CD4-positive, alpha-beta memory T cell (primary cell): ENCODE measurements at places on chromosomes 11 and 22. TPM values are rescaled to one million over a fixed set of nuclear protein-coding genes. Genes with fewer than 3 reads are reported as not detected.
A peak's percentile ranks its signal among the peaks of the same experiment; 100 is the strongest.

GRCh38 chr22:23414727-23415489 is 165.2 kb downstream of the IGLL1 start:
- H3K27ac ChIP-seq = no peak overlapping the region
- no peaks in the 10 kb centered on the region for H3K4me1 ChIP-seq
- H3K4me3 ChIP-seq = no peak overlapping the region
- H3K36me3 ChIP-seq = no peaks in the 10 kb centered on the region
- DNase-seq = no peak

DNA sequence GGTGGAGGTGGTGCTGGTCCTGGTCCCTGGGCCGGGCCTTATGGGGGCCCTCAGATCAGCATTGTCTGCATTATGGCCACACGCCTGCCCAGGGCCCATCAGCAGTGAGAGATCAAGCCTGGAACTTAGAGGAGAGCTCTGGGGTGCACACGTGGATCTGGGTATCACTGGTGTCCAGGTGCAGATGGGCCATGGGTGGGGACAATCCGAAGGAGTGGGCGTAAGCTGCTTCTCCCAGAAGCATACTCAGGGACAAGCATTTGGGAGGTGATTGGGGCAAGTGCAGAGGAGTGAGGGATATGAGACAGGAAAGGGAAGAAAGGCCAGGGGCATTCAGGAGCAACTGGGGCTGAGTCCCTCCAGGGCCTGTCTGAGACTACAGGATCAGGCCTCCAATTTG is 84.3 kb downstream of the CSNK2A3 start:
- no peak for DNase-seq
- H3K27ac ChIP-seq = no peak overlapping the region
- no peaks in the 10 kb centered on the region for H3K36me3 ChIP-seq
- no peaks in the 10 kb centered on the region for H3K4me1 ChIP-seq
- no peaks in the 10 kb centered on the region for H3K27me3 ChIP-seq

DNA sequence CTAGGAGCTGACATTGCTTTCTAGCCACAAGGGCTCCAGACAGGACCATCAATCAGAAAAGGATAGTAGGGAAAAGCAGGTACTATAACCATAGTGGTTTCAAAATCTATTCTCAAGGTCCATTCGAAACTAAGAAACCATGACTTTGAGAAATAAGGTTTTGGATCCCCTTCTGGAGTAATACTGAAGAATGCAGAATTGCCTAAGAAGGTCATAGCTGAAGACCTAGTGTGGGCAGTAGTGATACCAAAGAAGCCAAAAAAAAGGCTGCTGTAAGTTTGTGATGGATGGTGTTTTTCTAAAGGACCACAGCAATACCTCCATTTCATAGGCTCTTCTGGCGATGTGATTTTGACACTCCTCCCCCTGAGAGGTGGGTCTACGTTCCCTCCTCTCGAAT is 163.1 kb downstream of the MAML2 start:
- H3K27ac ChIP-seq = no peak overlapping the region
- H3K36me3 ChIP-seq = peaks cover 6% of the 10 kb centered on the region
- no peak overlapping the region for H3K4me3 ChIP-seq
- H3K4me1 ChIP-seq = peaks cover 11% of the 10 kb centered on the region
- DNase-seq = no peak

- H3K27me3 ChIP-seq = no peaks in the 10 kb centered on the region
- DNase-seq = no peak
- no peak overlapping the region for H3K4me3 ChIP-seq
- H3K27ac ChIP-seq = no peak overlapping the region
Observed at GRCh38 chr11:63488789-63489188, 2.2 kb downstream of the PLAAT5 start.

GRCh38 chr11:90204832-90205646 is 17.8 kb downstream of the CHORDC1 start:
- peaks cover 30% of the 10 kb centered on the region for H3K36me3 ChIP-seq
- peak; percentile 47 for DNase-seq
- no peak overlapping the region for H3K27ac ChIP-seq
- peaks cover 11% of the 10 kb centered on the region for H3K4me1 ChIP-seq
- no peak overlapping the region for H3K4me3 ChIP-seq
- H3K27me3 ChIP-seq = no peaks in the 10 kb centered on the region

DNA sequence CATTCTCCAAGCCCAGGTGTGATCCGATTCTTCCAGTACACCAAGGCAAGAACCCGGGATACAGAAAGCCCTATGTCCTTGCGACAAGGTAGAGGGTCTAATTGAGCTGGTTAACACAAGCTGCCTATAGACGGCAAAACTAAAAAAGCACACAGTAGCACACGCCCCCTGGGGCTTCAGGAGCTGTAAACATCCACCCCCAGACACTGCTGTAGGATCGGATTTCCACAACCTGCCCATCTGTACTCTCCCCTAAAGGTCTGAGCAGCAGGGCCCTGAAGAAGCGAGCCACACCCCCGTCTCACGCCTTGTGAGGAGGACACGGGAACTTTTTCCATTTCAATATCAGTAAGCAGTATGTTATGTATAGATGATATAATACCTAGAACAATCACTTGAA is 624.7 kb downstream of the BUD13 start:
- no peak overlapping the region for H3K27ac ChIP-seq
- no peaks in the 10 kb centered on the region for H3K27me3 ChIP-seq
- H3K4me1 ChIP-seq = no peaks in the 10 kb centered on the region
- DNase-seq = no peak
- H3K36me3 ChIP-seq = no peaks in the 10 kb centered on the region

DNA sequence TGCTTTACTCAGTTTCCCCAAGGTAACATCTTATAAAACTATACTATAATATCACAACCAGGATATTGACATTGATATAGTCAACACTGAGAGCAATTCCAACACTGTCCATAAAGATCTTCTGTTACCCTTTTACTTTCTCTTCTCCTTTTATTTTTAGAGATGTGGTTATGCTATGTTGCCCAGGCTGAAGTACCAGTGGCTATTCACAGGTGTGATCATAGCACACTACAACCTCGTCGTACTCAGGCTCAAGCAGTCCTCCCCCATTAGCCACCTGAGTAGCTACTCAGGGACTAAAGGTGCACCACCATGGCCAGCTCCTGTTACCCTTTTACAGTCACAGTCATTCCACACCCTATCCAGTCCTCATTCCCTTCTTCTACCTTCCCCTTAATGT is 119.7 kb downstream of the CWF19L2 start:
- no peak overlapping the region for H3K27ac ChIP-seq
- no peaks in the 10 kb centered on the region for H3K36me3 ChIP-seq
- H3K4me3 ChIP-seq = no peak overlapping the region
- no peaks in the 10 kb centered on the region for H3K4me1 ChIP-seq
- no peaks in the 10 kb centered on the region for H3K27me3 ChIP-seq

- DNase-seq = peak; percentile 86
- no peak overlapping the region for H3K4me3 ChIP-seq
- peaks cover 17% of the 10 kb centered on the region for H3K4me1 ChIP-seq
- no peak overlapping the region for H3K27ac ChIP-seq
Observed at GRCh38 chr11:57644748-57645688, 4.7 kb downstream of the YPEL4 start.

GRCh38 chr22:50138041-50138440 is 32.5 kb upstream of the PANX2 start:
- H3K4me1 ChIP-seq = no peaks in the 10 kb centered on the region
- no peaks in the 10 kb centered on the region for H3K27me3 ChIP-seq
- DNase-seq = no peak
- no peak overlapping the region for H3K4me3 ChIP-seq
- no peaks in the 10 kb centered on the region for H3K36me3 ChIP-seq

- peaks cover 28% of the 10 kb centered on the region for H3K4me1 ChIP-seq
- no peaks in the 10 kb centered on the region for H3K36me3 ChIP-seq
- DNase-seq = no peak
- no peak overlapping the region for H3K4me3 ChIP-seq
Observed at GRCh38 chr22:41916745-41917358, 2.0 kb upstream of the SHISA8 start.

DNA sequence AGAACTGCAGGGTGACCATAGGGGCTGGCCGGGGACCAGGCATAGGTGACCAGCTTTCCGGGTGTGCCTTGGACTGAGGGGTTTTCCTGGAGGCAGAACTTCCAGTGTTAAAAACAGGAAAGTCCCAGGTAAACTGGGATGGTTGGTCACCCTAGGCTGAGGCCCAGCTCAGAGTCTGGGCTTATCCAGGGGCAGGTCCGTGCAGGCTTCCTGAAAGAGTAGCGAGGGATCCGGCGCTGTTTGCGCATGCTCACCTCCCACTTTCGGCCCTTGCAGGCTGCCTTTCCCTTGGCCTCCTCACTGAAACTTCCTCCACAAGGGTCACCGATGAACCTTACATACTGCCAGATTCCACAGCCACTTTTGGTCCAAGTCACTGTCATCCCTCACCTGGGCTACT is 119.8 kb upstream of the PLET1 start:
- no peak overlapping the region for H3K4me3 ChIP-seq
- H3K27ac ChIP-seq = no peak overlapping the region
- H3K36me3 ChIP-seq = no peaks in the 10 kb centered on the region
- H3K4me1 ChIP-seq = no peaks in the 10 kb centered on the region
- H3K27me3 ChIP-seq = no peaks in the 10 kb centered on the region

DNA sequence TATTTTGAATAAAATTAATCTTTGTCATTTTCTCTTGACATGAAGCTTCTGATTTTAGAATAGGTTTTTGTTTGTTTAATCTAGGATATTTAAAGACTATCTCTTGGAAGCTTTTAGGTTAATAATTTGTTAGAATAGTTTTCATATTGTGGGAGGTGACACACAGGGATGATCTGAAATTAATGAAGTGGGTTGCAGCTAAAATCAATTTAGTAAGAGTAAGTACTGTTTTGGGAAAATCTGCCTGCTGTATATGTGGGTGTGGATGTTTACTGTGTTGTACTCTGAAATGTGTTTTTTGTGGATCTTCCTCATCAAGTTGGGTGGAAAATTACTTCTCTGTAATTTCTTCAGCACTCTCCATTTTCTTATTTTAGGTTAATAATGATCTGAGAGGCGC is 67.3 kb downstream of the BID start:
- H3K4me1 ChIP-seq = peaks cover 11% of the 10 kb centered on the region
- no peak overlapping the region for H3K4me3 ChIP-seq
- no peaks in the 10 kb centered on the region for H3K36me3 ChIP-seq
- no peak overlapping the region for H3K27ac ChIP-seq

- no peak for DNase-seq
- H3K27me3 ChIP-seq = no peaks in the 10 kb centered on the region
- no peaks in the 10 kb centered on the region for H3K36me3 ChIP-seq
Observed at GRCh38 chr11:17547051-17547577, at the start of gene OTOG. TSS of gene OTOG (plus strand) at chr11:17547259. CDS start at chr11:17547373, 114 bp downstream.

- no peak overlapping the region for H3K27ac ChIP-seq
- H3K4me1 ChIP-seq = peaks cover 7% of the 10 kb centered on the region
- H3K27me3 ChIP-seq = no peaks in the 10 kb centered on the region
- no peak overlapping the region for H3K4me3 ChIP-seq
- H3K36me3 ChIP-seq = no peaks in the 10 kb centered on the region
Observed at GRCh38 chr11:67731583-67731982, 57.2 kb upstream of the ALDH3B2 start.

DNA sequence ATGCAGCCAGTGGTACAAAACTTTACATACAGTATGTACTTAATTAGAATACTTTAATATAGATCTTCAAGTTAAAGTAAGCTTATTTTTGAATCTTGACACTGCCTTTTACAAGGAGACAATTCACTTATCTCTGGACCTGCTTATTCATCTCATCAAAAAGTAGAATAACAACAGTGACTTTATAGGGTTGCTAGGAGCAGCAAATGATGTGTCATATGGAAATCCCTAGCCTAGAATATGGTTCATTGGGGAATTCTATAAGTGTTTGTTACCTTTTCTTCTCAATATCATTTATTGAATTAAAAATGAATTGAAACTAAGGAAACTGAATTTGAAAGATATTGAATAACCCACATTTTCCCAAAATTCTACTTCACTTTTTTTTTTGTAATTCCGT is 45.0 kb upstream of the FIBIN start:
- H3K27me3 ChIP-seq = no peaks in the 10 kb centered on the region
- no peak for DNase-seq
- H3K27ac ChIP-seq = no peak overlapping the region
- no peaks in the 10 kb centered on the region for H3K36me3 ChIP-seq
- H3K4me3 ChIP-seq = no peak overlapping the region

DNA sequence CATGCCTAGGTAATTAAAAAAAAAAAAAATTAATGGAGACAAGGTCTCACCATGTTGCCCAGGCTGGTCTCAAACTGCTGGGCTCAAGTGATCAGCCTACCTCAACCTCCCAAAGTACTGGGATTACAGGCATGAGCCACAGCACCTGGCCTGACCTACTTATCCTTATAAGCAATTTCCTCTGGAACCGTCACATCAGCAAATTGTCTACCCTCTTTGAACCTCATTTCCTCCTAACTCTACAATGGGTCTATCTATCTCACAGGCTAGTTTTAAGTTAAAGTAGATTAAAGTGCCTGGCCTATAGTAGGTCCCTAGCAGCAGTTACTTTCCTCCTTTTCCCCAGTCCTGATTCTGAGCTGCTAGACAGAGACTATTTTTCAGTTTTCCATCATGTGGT is 43.5 kb downstream of the THAP12 start:
- no peaks in the 10 kb centered on the region for H3K27me3 ChIP-seq
- H3K4me3 ChIP-seq = no peak overlapping the region
- no peak overlapping the region for H3K27ac ChIP-seq
- H3K36me3 ChIP-seq = no peaks in the 10 kb centered on the region
- no peak for DNase-seq
- peaks cover 23% of the 10 kb centered on the region for H3K4me1 ChIP-seq

- H3K4me3 ChIP-seq = peak overlapping the region; percentile 82
- peaks cover 7% of the 10 kb centered on the region for H3K36me3 ChIP-seq
- no peaks in the 10 kb centered on the region for H3K27me3 ChIP-seq
- peak; percentile 75 for DNase-seq
Observed at GRCh38 chr11:63985812-63986155, 454 bp upstream of the OTUB1 start.

GRCh38 chr11:118277312-118277711 is 13.2 kb upstream of the MPZL2 start:
- no peak for DNase-seq
- H3K4me3 ChIP-seq = no peak overlapping the region
- H3K27ac ChIP-seq = no peak overlapping the region
- no peaks in the 10 kb centered on the region for H3K27me3 ChIP-seq
- H3K4me1 ChIP-seq = peaks cover 10% of the 10 kb centered on the region
- no peaks in the 10 kb centered on the region for H3K36me3 ChIP-seq

- no peaks in the 10 kb centered on the region for H3K36me3 ChIP-seq
- H3K4me1 ChIP-seq = peaks cover 37% of the 10 kb centered on the region
- no peaks in the 10 kb centered on the region for H3K27me3 ChIP-seq
Observed at GRCh38 chr11:68326334-68327215, 14.2 kb downstream of the LRP5 start.

Gene VSIG2
- polyA plus RNA-seq = 0.39 TPM

Gene MYBPC3
- polyA plus RNA-seq = not detected

Gene BIRC3
- 82.5 TPM for polyA plus RNA-seq

Gene MPZL3
- polyA plus RNA-seq = 12.6 TPM

Gene RAC2
- 724 TPM for polyA plus RNA-seq

Gene POU2AF2
- polyA plus RNA-seq = not detected

Gene CHORDC1
- 47.7 TPM for polyA plus RNA-seq
